ENCODE measurements at places on chromosomes 6 and 20.

- DNase-seq = no peak
Measured at GRCh38 chr20:17704589-17705317, 5.0 kb downstream of the BANF2 start.

GRCh38 chr6:154070657-154071056 lies 31.6 kb downstream of the OPRM1 start:
- no peak for DNase-seq

DNA sequence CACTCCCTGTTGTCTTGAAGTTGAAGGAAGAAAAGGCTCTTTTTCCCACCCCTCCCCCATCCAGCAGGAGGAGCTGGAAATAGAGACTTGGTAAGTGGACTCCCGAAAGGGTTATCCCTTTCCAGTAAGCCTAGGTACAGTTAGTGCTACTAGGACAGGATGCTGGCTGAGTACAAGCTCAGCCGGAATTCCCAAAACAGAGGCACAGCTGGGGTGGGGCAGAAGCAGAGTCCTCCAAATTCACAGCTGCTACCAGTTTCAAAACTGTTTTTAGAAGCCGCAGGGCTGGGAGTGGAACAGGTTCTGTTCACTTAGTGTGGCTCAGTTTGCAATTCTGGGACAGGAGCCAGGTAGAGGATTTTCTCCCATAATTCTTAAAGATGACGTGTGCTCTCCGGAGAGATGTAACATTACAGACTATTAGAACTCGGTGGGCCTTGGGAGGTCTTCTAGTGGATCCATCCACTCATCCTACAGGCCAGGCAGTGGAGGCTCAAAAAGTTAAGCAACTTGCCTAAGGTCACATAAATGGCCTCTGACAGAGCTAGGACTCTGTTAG lies 19.0 kb upstream of the UTRN start:
- peak; percentile 78 for DNase-seq

- no peak for DNase-seq
Measured at GRCh38 chr20:62205618-62206387, 14.3 kb downstream of the HRH3 start.

GRCh38 chr6:118017301-118017848 lies 110.3 kb downstream of the SLC35F1 start:
- no peak for DNase-seq

DNA sequence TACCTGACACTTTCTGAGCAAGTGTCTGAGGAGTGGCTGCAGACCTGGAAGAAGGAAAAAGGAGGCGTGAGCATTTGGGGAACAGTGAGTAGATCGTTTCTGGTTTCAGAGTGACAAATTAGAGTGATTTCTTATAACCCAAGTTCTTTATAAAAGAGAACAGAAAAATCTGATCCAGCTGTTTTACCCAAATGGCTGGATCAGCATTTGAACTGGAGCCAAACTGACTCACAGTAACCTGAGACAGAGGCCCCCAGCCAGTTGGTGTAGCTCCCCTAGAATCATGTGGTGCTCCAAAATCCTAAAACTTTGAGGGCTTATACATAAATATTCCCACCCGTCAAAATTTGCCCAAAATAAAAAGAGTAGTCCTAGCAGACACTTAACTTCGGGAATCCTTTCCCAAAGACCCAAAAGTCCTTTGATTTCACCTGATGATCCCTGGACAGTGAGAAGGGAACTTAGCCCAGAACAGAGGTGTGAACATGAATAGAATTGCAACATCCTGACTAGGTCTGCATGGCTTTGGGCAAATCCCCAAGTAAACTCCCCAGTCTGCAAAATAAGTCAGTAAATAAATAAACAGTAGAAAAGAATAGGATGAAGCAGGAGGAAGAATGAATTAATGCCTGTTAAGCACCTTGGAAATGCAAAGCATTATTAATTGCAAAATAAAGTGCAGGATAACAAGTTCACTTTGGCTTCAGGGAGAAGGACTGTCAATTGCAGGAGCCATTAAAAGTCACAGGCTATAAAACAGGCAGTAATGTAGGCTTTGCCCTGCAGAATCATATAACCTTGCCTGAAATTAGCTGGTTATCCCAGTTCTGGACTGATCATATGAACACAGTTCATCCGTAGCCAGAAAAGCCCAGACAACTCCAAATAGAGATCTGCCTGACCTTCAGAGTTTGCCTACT lies 262.0 kb upstream of the JARID2 start:
- DNase-seq = no peak

GRCh38 chr6:144712541-144712940 lies 427.4 kb downstream of the UTRN start:
- no peak for DNase-seq

- no peak for DNase-seq
Measured at GRCh38 chr6:45467853-45468252, 90.1 kb upstream of the SUPT3H start.

GRCh38 chr6:64040113-64040512 lies 404.5 kb downstream of the PHF3 start:
- no peak for DNase-seq

DNA sequence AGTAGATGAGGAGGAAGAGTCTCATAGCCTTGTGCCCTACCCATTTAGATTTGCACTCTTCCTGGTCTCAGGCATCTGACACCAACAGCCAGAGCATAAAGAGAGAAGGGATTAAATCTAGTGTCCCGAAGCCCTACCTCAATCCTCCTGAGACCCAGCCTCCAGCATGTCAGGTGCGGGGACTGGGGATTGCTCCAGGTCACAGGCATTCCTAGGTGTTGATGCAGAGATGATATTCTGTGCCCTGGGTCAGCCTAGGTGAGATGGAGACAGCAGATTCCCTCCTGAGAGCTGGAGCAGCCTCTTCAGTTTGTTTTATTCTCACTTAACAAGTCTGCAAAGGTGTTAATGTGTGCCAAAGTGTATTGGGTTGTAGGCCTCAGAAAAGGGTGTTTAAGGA lies 89.8 kb downstream of the ANKRD6 start:
- DNase-seq = no peak

- no peak for DNase-seq
Measured at GRCh38 chr6:60952500-60952899, 1333.5 kb downstream of the KHDRBS2 start.

GRCh38 chr6:19731282-19731681 lies 105.9 kb upstream of the ID4 start:
- no peak for DNase-seq

- DNase-seq = no peak
Measured at GRCh38 chr6:160260367-160260766, 1.7 kb upstream of the SLC22A2 start.

GRCh38 chr6:83615025-83615999 lies 93.6 kb downstream of the SNAP91 start:
- DNase-seq = no peak

GRCh38 chr6:119637768-119638167 lies 288.2 kb upstream of the MAN1A1 start:
- DNase-seq = no peak

- DNase-seq = no peak
Measured at GRCh38 chr6:154800338-154800737, 67.1 kb downstream of the SCAF8 start.

GRCh38 chr20:59307270-59307669 lies 6.9 kb downstream of the EDN3 start:
- peak; percentile 64 for DNase-seq

DNA sequence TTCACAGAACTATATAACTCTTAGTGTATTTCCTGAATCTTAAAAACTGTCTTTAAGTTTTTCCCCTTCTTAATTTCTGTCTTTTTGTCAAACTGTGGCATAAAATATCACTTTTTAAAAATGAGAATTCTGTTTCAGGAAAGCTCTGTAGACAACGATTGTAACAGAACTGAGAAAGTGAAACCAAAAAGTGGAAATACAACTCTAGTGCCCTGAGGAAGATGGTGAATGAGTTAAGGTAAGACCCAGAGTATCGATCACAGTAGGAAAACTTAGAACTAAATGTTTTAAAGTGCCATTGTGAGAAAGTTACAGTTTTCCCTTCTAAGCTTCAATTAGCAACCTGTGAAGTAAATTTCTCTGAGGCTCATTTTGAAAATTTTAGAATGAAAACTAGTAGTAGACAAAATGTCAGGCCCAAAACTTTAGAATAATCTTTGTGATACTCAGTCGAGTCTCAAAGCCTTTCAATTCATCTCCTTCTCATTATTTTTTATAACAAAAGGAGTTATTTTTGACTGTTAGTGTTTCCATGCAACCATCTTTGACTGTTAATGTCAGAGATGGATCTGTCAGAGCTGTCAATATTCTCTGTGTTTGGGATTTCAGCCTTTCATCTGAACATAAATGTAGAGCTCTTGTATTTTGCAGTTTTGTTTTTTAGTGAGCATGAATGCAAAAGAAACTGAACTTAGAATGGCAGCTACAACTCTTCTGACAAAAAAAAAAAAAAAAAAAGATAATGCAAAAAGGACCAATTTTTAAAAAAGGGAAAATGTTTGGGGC lies 19.0 kb upstream of the TRDN start:
- no peak for DNase-seq

- DNase-seq = no peak
Measured at GRCh38 chr6:3297909-3298308, 39.2 kb downstream of the PSMG4 start.

DNA sequence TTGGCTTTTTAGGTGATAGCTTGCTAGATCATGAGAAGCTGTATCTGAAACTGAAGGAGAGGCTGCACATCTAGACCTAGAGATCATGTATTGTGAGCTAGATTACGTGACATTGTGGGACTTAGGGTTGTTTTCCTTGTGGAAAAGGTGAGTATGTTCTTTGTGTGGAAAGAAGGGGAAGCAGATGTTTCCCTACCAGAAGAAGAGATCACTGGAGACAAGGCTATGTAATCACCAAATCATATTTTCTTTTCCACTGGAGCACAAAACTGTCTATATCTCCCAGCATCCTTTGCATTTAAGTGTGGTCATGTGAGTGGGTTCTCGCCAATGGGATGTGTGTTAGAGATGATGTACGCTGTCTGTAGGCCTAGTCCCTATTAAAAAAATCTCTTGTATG lies 7.0 kb upstream of the EPB41L2 start:
- no peak for DNase-seq

- DNase-seq = no peak
Measured at GRCh38 chr6:7559651-7560385, 18.3 kb downstream of the DSP start.

DNA sequence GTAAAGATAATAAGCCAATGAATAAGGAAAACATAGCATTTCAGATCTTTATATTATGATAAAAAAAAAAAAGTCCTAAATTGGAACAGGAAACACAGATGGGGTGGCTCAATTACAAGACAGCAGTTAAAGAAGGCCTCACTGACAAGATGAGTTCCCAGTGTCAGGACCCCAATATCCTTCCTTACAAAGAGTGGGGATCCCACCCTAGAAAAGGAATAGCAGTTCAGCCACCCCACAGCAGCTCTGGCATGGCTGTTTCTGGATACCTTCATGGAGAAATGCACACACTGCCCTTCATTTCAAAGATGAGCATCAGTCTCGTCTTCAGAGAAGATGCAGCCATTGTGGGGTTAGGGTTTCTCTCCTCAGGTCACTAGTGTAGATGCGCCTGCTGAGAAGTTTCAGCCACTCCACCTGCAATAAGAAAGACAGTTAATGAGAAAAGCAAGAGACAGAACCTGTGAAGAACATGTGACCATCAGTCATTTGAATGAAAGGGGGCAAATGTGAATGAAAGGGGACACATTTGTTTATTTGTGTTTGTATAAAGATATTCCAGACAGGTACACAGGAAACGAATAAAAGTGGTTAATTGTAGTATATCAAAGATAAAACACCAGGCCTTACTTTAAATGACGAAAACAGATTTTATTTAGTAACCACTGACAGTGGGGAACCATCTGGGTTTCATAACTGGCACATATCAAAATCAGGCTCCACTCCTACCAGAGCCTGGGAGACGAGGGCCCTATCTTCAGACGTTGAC lies 121.3 kb upstream of the PRSS16 start:
- DNase-seq = no peak

GRCh38 chr6:13892017-13892645 lies 32.6 kb upstream of the RNF182 start:
- DNase-seq = no peak

GRCh38 chr6:44127186-44128019 lies at the start of the genes MRPL14 and TMEM63B:
TSS of gene MRPL14 (minus strand) at chr6:44127452. CDS start at chr6:44116611, 10,841 bp downstream.
TSS of gene TMEM63B (plus strand) at chr6:44127554. CDS start at chr6:44134585, 7,031 bp downstream.
- DNase-seq = peak; percentile 86

- DNase-seq = no peak
Measured at GRCh38 chr20:44195605-44196004, 8.6 kb upstream of the JPH2 start.

- no peak for DNase-seq
Measured at GRCh38 chr6:110652520-110652919, 162.7 kb downstream of the CDK19 start.

DNA sequence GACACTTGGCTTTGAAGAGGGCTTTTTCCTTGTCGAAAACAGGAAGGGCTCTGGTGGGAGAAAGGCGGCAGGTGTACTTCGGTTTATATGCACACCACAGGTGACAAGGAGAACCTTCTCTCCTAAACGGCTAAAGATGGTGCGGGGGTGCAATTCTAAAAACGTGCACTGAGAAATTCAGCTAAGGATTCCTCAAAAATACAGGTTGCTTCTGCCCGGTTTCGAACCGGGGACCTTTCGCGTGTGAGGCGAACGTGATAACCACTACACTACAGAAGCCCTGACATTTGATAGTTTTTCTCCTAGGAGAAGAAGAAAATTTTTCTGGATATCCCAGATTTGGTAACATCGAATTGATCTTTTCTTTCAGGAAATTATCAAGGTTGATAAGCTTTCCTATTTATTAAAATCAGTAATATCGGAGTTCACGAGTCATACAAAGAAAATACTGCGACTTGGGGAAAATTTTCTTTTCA lies 32.0 kb downstream of the POM121L2 start:
- peak; percentile 15 for DNase-seq

DNA sequence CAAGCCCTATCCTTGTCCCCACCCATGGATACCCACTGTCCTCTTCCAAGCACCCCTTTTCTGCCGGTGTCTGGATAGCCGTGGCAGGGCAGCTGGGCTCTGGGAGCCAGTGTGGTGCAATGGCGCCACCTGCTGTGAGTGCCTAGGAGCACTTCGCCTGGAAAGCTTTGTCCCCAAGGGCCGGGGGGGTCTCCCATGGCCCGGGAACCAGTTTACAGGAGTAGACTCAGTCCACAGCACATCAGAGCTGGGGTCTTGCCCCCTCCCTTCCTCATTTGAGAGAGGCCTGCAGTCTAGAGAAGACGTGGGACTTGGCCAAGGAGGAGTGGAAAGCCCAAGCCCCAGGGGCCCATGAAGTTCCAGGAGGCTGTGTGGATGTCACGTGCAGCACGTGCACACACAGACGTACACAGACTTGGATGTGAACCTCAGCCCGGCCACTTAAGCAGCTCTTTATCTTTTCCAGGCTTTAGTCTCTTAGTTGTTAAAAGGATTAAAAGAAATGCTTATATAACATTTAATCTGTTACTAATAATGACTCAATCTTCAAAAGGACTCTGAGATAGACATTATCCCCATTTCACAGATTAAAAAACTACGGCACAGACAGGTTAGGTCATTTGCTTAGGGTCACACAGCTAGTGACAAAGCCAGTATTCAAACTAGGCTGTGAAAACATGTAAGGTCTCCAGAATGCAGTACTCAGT lies 40.9 kb upstream of the CDH22 start:
- peak; percentile 64 for DNase-seq
